CD4-positive, alpha-beta T cell treated with Interleukin-17A for 1 hour (primary cell): ENCODE measurements at places on chromosomes 11 and 22.

- DNase-seq = no peak
Measured at GRCh38 chr22:31184015-31184414, 24.0 kb downstream of the RNF185 start.

GRCh38 chr11:46242041-46242951, 35.2 kb upstream of the CREB3L1 start:
- no peak for DNase-seq

DNA sequence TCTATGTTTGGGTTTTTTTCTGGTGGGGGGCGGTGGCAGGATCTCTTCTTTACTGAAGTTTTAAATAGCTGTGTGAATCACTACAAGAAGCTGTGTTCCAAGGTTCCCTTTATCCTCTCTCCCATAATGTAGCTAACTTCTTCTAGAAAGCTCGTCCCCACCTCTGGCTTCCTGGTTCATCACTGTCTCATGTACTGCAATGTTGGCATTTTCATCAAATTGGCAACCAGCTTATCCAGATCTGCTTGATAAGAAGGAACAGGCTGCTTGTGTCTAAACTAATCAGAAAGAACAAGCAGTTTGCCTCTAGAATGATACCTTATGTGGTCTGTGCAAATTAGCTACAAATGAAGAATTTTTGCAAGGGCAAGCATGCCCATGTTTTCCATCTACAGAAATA, 130.8 kb downstream of the WT1 start:
- DNase-seq = no peak

GRCh38 chr11:133388975-133389568, 143.2 kb downstream of the OPCML start:
- DNase-seq = no peak

DNA sequence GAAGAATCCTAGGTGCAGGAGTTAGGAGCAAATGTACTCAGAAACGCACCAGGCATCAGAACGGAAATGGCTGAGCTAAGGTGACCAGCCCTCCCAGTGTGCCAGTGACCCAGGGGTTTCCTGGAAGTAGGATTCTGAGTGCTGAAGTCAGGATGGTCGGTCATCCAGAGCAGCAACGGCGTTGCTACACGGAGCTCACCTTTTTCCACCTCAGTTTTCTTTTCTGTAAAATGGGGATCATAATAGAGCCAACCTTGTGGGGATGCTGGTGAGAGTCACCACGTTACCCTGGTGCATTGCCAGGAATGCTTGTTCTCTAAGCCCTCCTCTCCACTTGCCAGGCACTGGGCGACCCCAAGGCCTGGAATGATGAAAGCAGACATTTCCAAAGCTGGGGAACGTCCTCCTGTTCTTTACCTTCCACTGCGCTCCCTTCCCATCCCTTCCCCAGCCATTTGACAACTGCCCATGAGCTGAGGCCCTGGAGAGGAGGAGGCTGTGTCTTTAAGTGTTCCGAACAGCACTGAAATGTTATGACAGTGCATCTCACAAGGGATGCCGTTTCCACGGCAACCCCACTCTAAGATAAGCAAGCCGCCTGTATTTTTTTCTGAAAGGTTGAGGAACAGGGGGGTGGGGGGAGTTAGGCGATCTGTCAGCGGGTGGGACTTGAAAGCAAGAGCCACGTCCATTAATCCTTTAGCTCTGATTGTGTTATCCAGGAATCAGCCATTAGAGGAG, 66.8 kb downstream of the TSPAN18 start:
- no peak for DNase-seq

GRCh38 chr11:45560155-45560912, 105.1 kb downstream of the CHST1 start:
- DNase-seq = no peak

- DNase-seq = no peak
Measured at GRCh38 chr11:72305077-72305476, 61.1 kb upstream of the PHOX2A start.

- no peak for DNase-seq
Measured at GRCh38 chr22:35978889-35979288, 49.7 kb downstream of the RBFOX2 start.

GRCh38 chr22:17117400-17117799, 3.8 kb downstream of the TMEM121B start:
- DNase-seq = no peak

GRCh38 chr22:25199731-25200520, at the start of gene CRYBB3:
TSS of gene CRYBB3 (plus strand) at chr22:25199858. CDS start at chr22:25201397, 1,539 bp downstream.
- DNase-seq = no peak

DNA sequence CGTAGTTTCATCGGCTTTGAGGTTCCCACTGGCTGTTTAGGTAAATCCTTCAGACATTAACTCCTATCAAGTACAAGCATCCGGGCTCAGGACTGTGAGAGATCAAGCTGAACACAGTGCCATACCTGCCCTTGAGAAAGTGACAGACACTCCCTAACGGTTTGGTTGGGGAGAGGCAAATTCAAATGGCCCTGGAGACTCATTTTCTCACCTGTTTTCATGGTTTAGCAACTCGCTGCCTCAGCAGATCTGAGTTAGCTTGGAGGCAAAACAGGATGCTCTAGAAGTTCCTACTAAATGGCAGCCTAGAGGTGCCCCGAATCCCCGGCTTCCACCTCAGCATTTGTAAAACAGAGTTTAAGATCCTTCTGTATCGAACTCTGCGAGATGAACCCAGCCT, 3.6 kb upstream of the FBXO3 start:
- peak; percentile 58 for DNase-seq

- DNase-seq = peak; percentile 51
Measured at GRCh38 chr11:72721689-72722049, 30.5 kb downstream of the ARAP1 start.

DNA sequence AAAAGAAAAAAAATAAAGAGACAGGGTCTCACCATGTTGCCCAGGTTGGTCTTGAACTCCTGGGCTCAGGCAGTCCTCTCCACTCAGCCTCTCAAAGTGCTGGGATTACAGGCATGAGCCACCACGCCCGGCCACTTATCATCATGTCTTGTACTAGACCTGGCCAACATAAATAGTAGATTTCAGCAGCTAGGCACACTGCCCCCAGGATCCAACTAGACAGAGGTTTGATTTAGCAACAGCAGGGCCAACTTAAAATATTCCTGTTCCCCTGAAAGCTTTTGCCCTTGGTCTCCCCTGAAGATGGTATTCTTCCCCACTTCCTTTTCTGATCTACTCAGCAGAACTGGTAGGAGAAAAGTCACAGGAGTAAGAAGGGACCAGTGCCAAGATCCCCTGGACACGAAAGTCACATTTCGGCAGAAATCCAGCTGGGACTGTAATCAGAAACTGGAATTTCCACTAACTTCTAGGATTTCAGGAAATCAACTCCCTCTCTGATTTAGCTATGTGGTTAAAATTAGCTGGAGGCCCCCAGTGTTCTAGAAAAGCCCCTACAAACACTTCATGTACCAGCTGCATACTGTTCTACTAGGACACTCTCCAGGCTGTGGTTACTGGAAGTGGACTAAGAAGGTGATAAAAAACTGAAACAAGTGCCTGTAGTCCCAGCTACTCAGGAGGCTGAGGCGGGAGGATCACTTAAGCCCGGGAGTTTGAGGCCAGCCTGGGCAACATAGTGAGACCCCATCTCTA, 8.9 kb upstream of the PPP2R1B start:
- DNase-seq = no peak

GRCh38 chr22:43739851-43740379, 72.2 kb downstream of the EFCAB6 start:
- DNase-seq = no peak

DNA sequence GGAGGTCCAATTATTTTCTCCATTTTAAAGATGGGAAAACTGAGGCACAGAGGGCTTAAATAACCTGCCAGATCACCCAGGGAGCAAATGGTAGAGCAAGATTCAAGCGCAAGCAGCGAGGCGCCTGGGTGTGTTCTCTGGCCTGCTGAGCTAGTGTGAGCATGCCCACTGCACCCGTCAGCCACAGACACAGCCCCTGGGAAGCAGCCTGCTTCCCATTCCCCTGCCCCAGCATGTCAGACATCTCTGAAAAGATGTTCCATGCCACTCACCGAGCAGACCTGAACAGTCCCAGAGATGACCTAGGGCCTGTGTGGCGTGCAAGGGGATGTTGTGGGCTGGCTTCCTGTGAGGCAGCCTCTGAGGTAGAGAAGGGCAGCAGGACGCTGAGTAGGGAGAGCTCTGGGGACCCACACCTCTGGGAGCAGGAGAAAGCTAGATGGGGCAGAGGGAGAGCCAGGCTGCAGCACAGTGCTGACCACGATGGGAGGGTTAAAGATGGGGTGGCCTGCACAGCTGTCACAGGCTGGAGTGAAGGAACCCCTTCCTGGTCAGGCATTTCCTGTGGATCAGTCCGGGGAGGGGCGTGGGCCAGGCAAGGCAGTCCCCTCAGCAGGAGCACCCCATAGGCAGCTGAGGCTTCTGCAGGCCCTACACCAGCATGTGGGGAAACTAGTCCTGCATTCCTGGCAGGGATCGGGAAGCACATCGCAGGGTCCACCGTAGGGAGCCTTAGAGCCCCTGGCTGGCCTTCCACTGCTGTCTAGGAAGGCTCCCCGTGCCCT, 101.4 kb downstream of the GALNT18 start:
- DNase-seq = no peak

DNA sequence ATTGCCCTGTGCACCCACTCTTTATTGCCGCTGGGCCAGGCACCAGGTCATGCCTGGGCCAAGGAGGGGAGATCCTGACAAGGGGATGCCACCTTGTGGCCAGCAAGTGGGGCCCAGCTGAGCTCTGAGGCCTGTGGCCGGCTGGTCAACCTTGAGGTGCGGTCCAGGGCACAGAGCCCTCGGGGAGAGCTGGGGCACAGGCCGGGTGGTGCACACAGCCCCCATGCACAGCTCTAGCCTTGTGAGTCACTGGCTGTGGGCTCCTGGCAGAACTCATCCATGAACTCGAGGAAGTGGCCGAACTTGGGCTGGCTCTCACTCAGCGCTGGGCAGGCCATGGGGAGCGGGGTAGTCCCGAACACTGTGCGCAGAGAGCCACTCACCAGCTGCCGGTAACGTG, 94.3 kb downstream of the RNF169 start:
- no peak for DNase-seq

- DNase-seq = no peak
Measured at GRCh38 chr11:108037636-108038035, 28.9 kb downstream of the CUL5 start.

DNA sequence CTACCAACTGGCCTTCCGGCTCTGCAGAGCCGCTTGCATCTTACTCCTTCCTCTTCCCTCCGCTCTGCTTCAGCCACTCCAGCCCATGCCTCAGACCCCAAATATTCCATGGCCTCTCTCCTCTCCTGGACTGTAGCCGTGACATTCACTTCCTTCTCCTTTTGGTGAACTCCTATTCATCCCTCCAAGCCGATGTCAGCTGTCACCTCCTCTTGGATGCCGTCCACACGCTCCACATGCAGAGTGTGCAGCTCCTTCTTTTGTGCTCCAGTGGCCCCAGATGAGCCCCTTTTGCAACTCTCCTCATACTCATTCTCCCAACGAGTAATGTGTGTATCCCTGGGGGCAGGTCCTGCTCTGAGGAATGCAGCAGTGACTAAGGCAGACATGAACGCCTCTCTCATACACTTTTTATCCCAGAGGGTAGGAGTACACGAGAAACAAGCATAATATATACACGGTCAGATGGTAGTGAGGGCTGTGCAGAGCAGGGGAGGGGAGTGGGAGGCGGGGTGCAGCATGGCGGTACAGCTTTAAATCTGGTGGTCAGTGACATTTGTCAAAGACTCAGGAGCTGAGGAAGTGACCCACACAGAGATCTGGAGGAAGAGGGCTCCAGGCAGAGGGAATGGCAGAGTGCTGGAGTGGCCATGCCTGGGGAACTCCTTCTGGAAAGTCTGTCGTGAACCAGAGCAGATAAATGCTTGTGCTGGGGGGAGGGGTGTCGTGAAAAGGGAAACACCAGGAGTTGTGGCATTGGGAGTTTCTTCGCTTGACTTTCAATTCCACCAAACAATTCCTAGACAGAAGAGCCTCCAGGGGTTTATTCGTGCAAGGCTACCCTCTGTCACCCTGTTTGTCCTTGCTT, 83.8 kb upstream of the ATXN10 start:
- DNase-seq = no peak

- DNase-seq = no peak
Measured at GRCh38 chr11:41222236-41222635, 237.2 kb downstream of the LRRC4C start.

DNA sequence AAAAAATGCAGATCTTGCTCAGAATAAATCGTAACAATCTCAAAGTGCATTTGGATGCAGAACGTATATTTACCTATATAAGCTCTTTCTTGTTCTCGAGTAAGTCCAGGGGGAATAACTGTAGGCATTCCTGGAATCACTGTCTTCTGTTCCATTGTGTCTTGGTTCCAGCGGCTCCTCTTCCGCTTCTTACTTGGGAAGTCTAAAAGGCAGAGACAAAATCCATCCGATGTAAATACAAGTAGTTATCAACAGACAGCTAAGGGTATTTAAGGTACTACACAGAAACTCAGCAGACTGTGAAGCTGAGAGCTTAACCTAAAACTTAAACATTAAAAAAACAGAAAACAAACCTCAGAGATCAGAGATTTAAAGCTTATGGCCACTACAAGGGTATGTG, 1.9 kb downstream of the SF1 start:
- DNase-seq = no peak

DNA sequence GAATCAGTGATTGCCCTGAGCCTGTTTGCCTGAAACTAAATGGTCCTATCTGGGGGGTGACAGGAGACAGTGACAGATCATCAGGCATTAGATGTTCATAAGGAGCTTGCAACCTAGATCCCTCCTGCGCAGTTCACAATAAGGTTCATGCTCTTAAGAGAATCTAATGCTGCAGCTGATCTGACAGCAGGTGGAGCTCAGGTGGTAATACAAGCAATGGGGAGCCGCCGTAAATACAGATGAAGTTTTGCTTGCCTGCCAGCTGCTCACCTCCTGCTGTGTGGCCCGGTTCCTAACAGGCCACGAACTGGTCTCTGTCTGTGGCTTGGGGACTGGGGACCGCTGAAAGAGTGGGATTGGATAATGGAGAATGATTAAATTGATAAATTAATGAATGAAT, 14.0 kb downstream of the NOX4 start:
- DNase-seq = no peak

GRCh38 chr22:30555282-30556210, 9.0 kb upstream of the SEC14L6 start:
- DNase-seq = no peak
